ENCODE measurements at places on chromosomes 4 and X.
A peak's percentile ranks its signal among the peaks of the same experiment; 100 is the strongest.

DNA sequence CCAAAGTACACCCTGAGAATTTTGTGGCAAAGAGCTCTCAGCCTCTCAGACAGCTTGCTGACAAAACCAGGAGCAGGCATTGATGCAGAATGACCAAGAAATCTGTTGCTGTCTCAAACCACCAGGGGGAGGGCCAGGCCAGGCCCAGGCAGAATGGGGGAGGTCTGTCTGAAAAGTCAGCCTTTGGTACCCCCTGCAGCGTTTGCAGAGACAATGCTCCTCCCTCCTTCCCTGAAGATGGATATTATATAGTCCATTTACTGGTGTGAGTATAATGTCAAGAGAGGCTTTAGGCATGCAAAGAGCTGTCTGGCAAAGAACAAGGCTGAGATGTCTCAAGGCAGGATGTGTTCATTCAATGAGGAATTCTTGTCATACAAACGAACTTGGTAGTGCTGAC, 52.9 kb upstream of the TRPC5OS start:
- DNase-seq: peak; percentile 1

GRCh38 chrX:153590961-153591956, 7.7 kb downstream of the CCNQ start:
- DNase-seq: no peak

- DNase-seq: peak; percentile 7
Observed at GRCh38 chr4:79982601-79983322, 90.3 kb downstream of the ANTXR2 start.

DNA sequence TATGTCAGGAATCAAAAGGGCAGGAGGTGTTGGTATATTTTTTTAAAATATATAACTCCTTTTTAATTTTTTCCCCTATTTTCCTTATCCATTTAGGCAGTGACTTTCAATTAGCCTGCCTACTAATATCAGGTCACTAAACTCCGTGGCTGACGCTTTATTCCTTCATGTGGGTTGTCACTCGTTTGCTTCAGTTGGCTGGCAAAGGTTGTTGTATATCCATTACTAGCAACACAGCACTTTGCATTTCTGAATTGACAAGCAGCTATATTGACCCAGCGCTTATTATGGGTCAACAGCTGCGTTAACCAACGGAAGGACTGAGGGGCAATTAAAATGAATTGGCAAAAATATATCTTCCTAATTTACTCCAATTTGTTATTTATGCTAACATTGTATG, 87.7 kb downstream of the ARX start:
- no peak for DNase-seq

- DNase-seq: no peak
Observed at GRCh38 chr4:183638436-183638835, 20.5 kb downstream of the RWDD4 start.

DNA sequence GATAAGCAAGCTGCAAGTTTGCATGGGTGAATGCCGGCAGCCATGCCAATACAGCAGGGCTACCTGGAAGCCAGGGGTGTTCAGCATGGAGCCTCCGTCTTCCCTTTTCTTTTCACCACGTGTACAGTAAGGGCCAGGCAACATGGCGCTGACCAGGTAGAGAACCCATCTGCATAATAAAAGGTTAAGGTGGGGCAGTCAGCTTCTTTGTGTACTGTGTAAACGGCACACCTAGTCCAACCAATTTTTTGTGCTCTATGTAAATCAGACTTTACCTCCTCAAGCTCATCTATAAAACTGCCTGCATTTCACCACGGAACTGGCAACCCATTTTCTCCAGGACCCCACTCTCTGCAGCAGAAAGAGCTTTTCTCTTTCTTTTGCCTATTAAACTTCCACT, 286.8 kb upstream of the VCX3A start:
- no peak for DNase-seq

GRCh38 chr4:148539387-148539786, 97.2 kb upstream of the NR3C2 start:
- DNase-seq: no peak

DNA sequence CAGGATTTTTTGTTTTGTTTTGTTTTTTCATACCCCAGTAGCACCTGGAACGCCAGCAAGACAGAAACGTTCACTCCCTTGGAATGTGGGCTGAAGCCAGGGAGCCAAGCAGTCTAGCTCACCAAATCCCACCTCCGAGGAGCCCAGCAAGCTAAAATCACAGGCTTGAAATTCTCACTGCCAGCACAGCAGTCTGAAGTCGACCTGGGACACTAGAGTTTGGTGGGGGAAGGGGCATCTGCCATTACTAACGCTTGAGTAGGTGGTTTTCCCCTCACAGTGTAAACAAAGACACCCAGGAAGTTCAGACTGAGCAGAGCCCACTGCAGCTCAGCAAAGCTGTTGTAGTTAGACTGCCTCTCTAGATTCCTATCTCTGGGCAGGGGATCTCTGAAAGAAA, 99.6 kb upstream of the FGF16 start:
- no peak for DNase-seq

DNA sequence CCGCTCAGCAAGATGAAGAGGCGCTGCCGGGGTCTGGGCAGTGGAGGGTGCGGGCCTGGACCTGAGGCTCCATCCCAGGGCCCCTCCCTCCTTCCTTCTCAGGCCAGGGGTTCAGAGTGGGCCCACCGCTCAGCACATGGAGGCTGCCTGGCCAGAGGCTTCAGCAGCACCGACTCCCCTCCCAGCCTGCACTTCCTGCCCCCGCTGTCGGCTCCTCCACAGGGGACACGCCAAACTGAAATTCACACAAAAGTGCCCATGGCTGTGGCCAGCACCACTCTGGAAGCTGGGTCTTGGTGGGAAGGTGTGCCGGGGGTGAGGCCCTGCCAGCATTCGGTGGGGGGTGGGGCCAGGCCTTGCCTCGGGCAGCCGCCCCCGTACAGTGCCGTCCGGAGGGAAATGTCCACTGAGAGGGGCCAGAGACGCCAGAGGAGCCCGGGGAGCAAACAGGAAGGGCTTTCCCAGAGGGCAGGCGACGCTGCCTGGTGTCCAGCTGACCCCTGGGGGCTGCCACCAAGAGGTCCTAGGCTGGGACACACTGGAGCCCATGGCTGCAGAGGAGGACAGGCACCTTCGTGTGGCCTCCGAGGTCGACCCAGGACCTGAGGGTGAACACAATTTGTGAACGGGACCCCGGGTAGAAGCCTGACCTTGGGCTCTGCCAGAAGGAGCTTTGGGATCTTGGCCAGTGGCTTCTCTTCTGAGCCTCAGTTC, 84.6 kb upstream of the AFAP1 start:
- no peak for DNase-seq

GRCh38 chr4:186946682-186947294, 223.1 kb upstream of the FAT1 start:
- no peak for DNase-seq

DNA sequence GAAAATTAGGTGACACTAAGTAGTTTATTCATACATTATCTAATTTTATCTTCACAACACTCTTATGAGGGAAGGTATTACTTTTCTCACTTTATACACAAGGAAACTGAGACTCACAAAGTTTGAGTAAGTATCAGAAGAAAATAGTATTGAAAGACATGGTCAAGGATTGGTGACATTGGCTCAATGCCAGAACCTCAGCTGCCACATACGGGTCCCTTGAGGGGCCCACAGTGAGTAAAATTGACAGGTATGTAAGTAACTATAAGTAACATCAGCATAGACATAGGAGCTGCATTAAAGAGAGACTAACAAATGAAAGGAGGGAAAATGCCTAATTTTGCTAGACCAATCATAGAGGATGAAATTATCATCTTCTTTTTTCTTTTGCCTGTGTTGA, 134.1 kb downstream of the COX18 start:
- DNase-seq: no peak

DNA sequence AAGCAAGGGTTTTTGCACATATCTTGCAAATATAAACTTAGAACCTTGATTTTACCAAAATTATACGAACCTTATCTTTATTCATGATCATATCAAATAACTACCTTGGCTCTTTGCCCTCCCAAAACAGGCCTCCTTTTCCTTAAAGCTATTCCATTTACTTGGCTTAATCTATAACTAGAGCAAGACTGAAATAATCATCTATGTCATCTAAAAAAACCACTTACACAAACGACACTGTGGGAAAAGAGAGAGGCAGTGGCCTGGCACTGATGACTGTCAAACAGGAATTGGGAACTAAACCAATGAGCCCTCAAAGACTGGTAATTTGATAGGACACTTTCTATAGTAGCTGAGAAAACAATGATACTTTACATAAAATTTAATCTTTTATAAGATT, 11.7 kb upstream of the PTPN13 start:
- DNase-seq: no peak

DNA sequence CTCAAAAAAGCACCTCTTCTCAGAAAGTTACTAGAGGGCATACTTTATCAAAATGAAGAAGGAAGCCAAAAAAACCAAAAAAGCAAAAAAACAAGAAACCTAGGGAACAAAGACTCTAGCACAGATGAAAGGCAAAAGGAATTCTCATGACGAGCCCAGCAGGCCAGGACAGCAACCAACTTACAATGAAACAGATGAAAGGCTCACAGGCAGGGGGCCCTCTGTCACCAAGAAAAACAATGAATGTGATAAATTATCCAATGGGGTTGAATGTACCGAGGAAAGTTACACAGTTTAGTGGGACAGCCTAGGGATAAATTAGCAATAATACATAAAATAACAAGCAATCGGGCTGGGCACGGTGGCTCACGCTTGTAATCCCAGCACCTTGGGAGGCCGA, 79.0 kb downstream of the GPR82 start:
- DNase-seq: no peak

DNA sequence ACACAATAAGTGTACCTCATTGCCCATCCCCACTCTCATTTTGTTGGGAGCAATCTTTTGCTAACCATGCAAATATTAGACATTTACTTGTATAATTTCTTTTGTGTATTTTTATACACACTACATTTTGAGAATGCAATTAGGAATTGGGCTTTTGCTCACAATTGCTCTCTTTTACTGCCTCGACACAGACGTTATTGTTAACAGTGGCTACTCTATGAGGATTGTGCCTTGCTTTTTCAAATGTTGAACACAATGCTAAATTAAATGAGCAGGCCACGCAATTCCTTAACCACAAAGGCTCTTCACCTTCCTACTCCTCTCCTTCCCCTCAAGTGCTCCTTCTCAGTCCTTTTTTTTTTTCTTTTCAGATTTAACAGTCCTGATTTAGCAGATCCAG, 42.8 kb upstream of the HPF1 start:
- peak; percentile 46 for DNase-seq

DNA sequence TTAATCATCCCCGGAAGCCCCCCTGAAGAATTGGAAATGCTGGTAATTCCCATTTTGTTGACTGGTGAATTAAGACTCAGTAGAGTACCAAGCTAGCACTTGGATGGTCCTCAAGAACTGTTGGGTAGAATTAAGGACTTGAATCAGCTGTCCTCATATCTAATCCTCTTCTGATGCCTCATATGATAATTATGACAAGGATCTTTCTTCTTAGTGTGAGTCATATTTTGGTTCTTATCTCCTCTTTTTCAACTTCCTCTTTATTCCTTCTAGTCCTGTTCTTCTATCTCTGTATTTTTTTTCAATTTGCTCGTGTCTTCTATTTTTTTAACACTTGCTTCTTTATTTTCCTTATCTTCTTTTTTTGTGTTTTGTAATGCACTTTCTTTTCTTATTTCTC, 206.3 kb upstream of the ANXA3 start:
- no peak for DNase-seq

- no peak for DNase-seq
Observed at GRCh38 chr4:6501171-6501570, 28.8 kb upstream of the PPP2R2C start.

- DNase-seq: no peak
Observed at GRCh38 chrX:24506082-24506481, 41.0 kb downstream of the PDK3 start.

GRCh38 chr4:131296192-131296591, 1852.9 kb upstream of the PCDH10 start:
- DNase-seq: no peak

GRCh38 chr4:72484981-72485380, 84.0 kb downstream of the ADAMTS3 start:
- no peak for DNase-seq

- no peak for DNase-seq
Observed at GRCh38 chr4:71520850-71521249, 182.0 kb downstream of the SLC4A4 start.

- DNase-seq: no peak
Observed at GRCh38 chr4:2295900-2296442, 34.1 kb upstream of the MXD4 start.

DNA sequence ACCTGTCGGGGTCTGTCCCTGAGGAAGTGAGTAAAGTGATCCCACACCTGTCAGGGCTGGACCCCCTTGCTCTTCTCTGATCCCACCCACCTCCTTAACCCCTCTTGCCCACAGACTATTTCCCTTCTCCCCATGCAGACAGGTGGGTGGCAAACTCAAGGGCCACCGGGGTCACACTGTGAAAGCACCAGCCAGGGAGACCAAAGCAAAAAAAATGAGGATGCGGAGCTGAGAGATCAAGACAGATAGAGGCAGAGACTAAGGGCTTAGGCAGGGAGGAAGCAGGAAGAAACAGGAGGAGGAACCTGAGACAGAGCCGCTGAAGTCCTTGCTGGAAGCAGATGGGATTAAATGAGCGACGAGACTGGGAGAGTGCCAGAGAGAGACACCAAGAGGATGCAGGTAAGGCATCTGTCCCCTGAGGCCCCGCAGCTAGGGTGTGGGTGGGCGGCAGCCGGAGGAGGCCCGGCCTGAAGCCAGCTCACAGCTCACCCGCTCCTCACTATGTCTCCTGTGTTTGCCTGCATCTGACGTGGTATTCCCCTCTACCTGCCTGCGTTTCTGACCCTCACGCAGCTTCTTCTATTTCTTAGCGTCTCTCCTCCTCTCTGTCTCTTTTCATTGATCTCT, 7.2 kb downstream of the TIMM17B start:
- DNase-seq: no peak

- DNase-seq: no peak
Observed at GRCh38 chrX:13087322-13088155, 43.1 kb upstream of the FAM9C start.

DNA sequence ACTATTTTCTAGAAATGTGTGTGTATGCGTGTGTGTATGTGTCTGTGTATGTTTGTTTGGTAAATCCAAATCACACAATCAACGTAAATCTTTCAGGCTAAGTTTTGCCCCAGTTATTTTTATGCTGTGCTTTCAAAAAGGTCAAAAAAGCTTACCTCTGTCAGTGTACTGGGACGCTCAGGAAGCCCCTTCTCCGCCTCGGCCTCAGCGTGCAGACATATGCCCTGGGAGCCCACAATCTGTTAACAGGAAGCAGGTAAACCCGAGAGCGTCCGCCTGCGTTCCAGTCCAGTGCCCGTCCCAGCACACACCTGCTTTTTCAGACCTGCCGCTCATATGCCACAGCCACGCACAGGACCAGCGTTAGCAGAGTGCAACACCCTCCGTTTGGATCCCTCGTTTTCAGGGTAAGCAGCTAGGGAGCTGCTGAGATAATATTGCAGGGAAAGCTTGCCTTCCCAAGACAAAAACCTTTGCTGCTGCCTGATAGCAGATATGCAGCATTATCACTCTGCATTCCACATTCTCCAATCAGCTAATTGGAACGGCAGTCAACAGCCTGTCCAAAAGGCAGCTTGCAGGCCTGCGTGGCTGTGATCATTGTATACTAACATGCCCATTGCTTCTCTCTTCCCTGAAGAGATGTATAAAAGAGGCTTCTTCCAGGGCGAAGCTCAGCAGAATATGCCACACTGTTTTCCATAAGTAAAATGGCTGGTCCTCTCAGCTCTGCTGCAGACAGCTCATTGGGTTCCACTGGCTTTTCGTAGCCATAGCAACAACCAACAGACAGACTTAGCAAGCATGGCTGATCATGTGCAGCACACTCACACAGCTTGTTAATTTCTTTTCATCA, at the start of gene SORBS2:
SORBS2 (minus strand) TSS at position 686 of the 856 bp plus-strand sequence. CDS start 121,623 bp downstream, outside the sequence.
- DNase-seq: no peak

- no peak for DNase-seq
Observed at GRCh38 chr4:55729351-55730279, 90.0 kb upstream of the EXOC1L start.

Measured in foreskin melanocyte (primary cell).